ENCODE measurements at places on chromosomes 11 and 22. TPM values are rescaled to one million over a fixed set of nuclear protein-coding genes. Genes with fewer than 3 reads are reported as not detected.

UQCC3 gene
- total RNA-seq: 39.9 TPM

IGSF22 gene
- total RNA-seq: not detected

MIAT gene
- 0.27 TPM for total RNA-seq

RTN4RL2 gene
- total RNA-seq: 99.6 TPM

OR52H1 gene
- not detected for total RNA-seq

ARHGAP42 gene
- 4.3 TPM for total RNA-seq

FGF4 gene
- not detected for total RNA-seq

FKBP2 gene
- total RNA-seq: 130 TPM

MPZL3 gene
- total RNA-seq: 0.36 TPM

SNX32 gene
- 0.09 TPM for total RNA-seq

FGF3 gene
- total RNA-seq: not detected

B3GAT1 gene
- total RNA-seq: not detected

NLRP14 gene
- not detected for total RNA-seq

MS4A12 gene
- not detected for total RNA-seq

MUC2 gene
- 0.21 TPM for total RNA-seq

OR5AR1 gene
- total RNA-seq: not detected

OR8G5 gene
- not detected for total RNA-seq

SPI1 gene
- total RNA-seq: not detected

TBX1 gene
- 5.0 TPM for total RNA-seq

SCGB1C1 gene
- total RNA-seq: not detected

ZBTB3 gene
- total RNA-seq: 1.7 TPM

TMEM179B gene
- 86.2 TPM for total RNA-seq

NAALAD2 gene
- total RNA-seq: not detected

MFNG gene
- total RNA-seq: 1.9 TPM

APOBEC3A gene
- not detected for total RNA-seq

ZC3H12C gene
- total RNA-seq: 6.6 TPM

TMEM86A gene
- total RNA-seq: 0.38 TPM

OR5L1 gene
- not detected for total RNA-seq

SULT4A1 gene
- not detected for total RNA-seq

PLEKHB1 gene
- 0.81 TPM for total RNA-seq

ALDH3B1 gene
- 133 TPM for total RNA-seq

GNB1L gene
- total RNA-seq: 17.3 TPM

BATF2 gene
- 0.80 TPM for total RNA-seq

OR51B5 gene
- 0.13 TPM for total RNA-seq

PGA3 gene
- not detected for total RNA-seq

CCDC73 gene
- total RNA-seq: not detected

IL17REL gene
- 0.04 TPM for total RNA-seq

THY1 gene
- total RNA-seq: 18.8 TPM

RHOG gene
- 110 TPM for total RNA-seq

ZFPL1 gene
- total RNA-seq: 32.9 TPM

SPDYC gene
- not detected for total RNA-seq

LAYN gene
- 4.1 TPM for total RNA-seq

RASL10A gene
- total RNA-seq: 0.87 TPM

ARL2 gene
- 180 TPM for total RNA-seq

SEZ6L gene
- total RNA-seq: not detected

OR56A3 gene
- total RNA-seq: not detected

Measured in A549 treated with Mapracorat at 1 μM for 4 hours (cell line).